ENCODE measurements at places on chromosomes 5 and 9. TPM values are rescaled to one million over a fixed set of nuclear protein-coding genes. Genes with fewer than 3 reads are reported as not detected.

DNA sequence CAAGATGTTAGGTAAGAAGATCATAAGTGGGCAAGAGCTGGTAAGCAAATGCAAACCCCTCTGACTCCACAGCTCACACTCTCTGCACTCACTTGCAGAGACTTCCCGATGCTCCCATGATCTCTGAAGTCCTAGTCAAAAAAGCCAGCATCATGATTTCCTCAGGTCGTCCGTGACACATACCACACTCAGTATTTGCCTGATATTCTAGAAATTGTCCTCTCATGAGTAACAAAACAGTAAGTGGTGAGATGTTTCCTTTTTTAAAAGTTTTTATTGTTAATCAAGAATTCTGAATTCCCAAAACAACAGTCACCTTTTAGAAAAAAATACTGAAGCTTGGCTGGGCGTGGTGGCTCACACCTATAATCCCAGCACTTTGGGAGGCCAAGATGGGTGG lies 194.6 kb downstream of the DENND1A start:
- no peak for DNase-seq

- no peak for DNase-seq
These were observed 4.0 kb downstream of the ANKRD55 start for GRCh38 chr5:56229111-56229510.

DNA sequence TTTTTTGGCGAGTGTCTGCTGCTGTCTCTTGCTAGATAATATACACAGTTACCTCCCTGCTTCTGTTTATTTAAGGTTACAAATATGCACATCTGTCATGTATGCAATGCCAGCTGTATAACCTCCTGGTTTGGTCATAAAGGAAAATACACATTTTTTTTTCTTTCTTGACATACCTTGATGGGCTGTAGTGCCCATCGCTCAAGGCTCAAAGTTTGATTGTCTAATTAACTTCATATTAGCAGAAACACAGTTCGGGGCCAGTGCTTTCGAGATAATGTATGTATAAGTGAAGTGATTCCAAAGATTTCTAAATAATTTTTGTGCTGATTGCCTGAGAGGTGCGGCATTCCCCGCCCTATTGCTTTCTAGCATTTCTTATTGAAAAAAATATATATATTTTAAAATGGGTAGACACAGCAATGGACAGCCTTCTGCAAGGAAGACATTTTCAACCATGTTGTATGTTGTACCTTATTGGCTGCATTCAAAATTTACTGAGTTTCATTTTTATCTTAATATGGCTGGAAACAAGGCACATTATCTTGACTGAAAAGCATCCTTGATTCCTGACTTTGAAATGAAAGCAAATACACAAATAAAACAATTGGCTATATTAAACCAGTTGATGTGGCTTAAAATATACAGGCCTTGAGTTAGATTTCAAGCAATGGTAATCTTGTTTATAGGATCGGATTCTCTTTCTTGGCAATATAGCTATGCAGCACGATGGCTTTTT lies 206.2 kb downstream of the MEF2C start:
- DNase-seq: no peak

DNA sequence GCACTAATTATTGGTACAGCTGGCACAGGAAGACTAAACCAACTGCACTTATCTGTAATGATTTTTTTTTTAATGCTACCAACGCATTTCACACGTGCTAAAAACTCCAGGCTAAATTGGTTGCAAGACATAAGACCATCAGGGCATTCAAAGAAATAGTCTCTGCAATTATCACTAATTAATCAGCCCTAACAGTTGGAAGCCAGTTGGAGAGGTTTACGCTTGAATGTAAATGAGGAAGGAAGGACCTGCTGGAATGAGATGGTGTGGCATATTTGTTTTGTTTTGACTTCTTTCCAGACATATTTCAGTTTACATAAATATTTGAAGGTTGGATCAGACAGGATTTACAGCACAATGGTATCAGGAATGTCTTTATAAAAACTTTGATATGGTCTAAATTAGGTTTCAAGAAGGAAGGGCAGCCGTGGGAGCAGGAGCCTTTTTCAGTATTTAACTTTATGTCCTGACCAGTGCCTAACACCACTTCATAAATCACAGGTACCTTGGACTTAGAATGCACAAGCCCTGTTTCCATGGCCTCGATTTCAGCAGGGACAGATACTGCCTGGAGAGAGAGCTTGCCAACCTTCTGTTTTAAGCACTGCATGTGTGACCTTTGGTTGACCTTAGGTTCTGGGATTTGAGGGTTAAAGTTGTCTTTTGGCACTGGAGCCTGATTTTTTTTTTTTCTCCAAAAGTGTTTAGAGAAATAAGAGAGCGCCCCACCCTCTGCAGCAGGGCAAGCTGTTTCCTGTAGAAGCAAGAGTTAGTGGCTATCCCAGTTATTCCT lies 199.8 kb upstream of the MAP3K1 start:
- no peak for DNase-seq

- no peak for DNase-seq
These were observed 658 bp downstream of the PCDHGC4 start for GRCh38 chr5:141485321-141486055.

DNA sequence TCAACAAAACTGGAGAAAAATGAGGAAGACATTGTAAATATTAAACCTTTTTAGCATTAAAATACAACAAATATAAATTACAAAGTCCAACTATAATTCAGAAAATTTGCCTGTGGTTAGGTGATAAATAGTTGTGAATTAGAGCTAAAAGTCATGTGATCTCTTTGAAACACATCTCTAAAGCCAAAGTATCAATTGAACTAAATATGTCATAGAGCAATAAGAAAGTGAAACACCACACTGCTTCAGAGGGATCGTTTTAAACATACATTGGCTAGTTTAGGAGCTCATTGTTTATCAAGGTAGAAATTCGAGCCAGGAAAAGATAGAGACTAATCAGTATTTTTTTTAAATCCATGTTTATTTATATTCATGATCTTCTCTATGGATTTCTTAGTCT lies 606.3 kb upstream of the ITGA1 start:
- DNase-seq: no peak

- DNase-seq: no peak
These were observed 89.4 kb downstream of the RGS7BP start for GRCh38 chr5:64595031-64595855.

- no peak for DNase-seq
These were observed 18.7 kb upstream of the ROPN1L start for GRCh38 chr5:10423022-10423421.

DNA sequence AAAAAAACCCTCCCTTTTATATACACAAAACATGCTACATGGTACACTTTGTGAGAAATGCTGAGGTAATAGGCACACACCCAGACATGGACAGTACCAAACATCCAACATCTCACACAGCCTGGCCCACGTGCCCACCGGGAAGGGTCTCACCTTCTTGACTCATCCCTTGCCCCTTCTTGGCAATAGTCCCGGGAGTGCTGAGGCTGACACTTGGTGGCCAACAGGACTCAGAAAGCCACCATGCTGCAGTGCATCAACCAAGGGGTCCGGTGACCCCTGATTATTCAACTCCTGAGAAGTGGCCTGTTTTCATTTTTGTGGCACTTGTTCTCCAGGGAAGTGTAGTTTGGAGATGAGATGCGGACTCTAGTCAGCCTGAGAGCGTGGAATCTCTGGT lies 35.0 kb downstream of the ANGPTL2 start:
- no peak for DNase-seq

- DNase-seq: no peak
These were observed 1581.8 kb upstream of the WWC1 start for GRCh38 chr5:166709691-166710090.

GRCh38 chr5:31144364-31144763 lies 49.1 kb upstream of the CDH6 start:
- DNase-seq: no peak

- no peak for DNase-seq
These were observed 79.1 kb downstream of the TENT4A start for GRCh38 chr5:6792376-6792775.

DNA sequence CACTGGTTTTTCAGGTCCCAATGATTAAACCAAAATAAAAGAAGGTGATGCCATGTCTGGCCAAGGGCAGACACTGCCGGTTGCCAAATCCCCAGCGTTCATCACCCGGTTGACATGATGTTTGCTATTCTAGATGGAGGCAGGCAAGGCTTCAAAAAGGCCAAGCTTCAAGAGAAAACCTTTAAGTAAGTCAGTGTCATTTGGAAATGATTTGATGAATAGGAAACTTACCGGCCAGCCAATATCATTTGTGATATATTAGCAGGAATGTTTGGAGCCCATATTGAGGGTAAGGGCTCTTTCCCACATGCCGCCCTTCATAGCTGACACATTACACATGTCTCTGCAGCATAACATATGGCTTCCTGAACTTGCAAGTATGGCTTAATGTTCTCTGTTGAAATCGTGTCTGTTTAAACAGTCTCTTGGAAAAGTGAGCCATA lies 89.5 kb upstream of the TTC23L start:
- DNase-seq: no peak

GRCh38 chr5:133945568-133945967 lies 22.9 kb downstream of the C5orf15 start:
- DNase-seq: no peak

- DNase-seq: no peak
These were observed 87.0 kb downstream of the ANGPTL2 start for GRCh38 chr9:127035423-127035822.

GRCh38 chr5:175591293-175591692 lies 66.6 kb upstream of the HRH2 start:
- DNase-seq: no peak

FBXO10 gene
- total RNA-seq: 106 TPM

N4BP3 gene
- 4.8 TPM for total RNA-seq

STC2 gene
- total RNA-seq: 482 TPM

PTGDS gene
- total RNA-seq: 177 TPM

HTR4 gene
- not detected for total RNA-seq

VAV2 gene
- 7.5 TPM for total RNA-seq
